ENCODE measurements at places on chromosomes 13 and 19. TPM values are rescaled to one million over a fixed set of nuclear protein-coding genes. Genes with fewer than 3 reads are reported as not detected.

Gene GPX4
- 308 TPM for total RNA-seq

Gene ZNF221
- 3.3 TPM for total RNA-seq

Gene FREM2
- 7.6 TPM for total RNA-seq

Gene CALR3
- 0.23 TPM for total RNA-seq

Gene ZNF665
- total RNA-seq = 0.94 TPM

Gene ICAM5
- 20.3 TPM for total RNA-seq

Gene CEACAM7
- total RNA-seq = not detected

Gene PTPRH
- total RNA-seq = 16.5 TPM

Gene KLK2
- total RNA-seq = 1.5 TPM

Gene SPRED3
- 10.9 TPM for total RNA-seq

Data from A375 (cell line).